Hindlimb muscle (tissue), 1 donor: ENCODE measurements at places on chromosomes 13 and 19.
A peak's percentile ranks its signal among the peaks of the same experiment; 100 is the strongest.

GRCh38 chr13:42592915-42593900 is 19.3 kb downstream of the TNFSF11 start:
- DNase-seq = no peak

- no peak for DNase-seq
These were observed 39.1 kb downstream of the PEPD start for GRCh38 chr19:33482476-33482875.

DNA sequence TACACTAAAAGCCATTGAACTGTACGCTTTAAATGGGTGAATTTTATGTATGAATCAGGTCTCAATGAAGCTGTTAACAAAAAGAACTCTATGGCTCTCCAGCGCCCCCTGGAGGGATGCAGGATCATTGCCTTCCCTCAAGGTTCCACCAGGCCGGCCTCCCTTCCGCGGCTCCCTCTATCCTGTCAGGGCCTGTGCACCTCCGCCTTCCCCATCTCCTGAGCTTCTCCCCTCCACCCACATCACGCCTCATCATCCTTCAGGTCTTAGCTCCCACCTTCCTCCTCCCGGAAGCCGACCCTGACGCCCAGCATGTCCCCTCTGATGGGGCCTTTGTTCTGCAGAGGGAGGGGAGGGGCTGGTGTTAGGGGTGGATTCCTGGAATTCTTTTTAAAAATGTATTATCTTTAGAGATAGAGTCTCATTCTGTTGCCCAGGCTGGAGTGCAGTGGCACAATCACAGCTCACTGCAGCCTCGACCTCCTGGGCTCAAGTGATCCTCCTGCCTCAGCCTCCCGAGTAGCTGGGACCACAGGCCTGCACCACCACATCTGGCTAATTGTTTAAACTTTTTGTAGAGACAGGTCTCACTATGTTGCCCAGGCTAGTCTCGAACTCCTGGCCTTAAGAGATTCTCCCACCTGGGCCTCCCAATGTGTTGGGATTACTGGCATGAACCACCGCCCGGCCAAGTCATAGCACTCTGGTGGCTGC is 27.7 kb downstream of the MEIS3 start:
- peak; percentile 48 for DNase-seq

- DNase-seq = no peak
These were observed 6.5 kb upstream of the ZNF528 start for GRCh38 chr19:52391135-52391534.

- no peak for DNase-seq
These were observed 2.8 kb downstream of the GRIN2D start for GRCh38 chr19:48396016-48396823.

DNA sequence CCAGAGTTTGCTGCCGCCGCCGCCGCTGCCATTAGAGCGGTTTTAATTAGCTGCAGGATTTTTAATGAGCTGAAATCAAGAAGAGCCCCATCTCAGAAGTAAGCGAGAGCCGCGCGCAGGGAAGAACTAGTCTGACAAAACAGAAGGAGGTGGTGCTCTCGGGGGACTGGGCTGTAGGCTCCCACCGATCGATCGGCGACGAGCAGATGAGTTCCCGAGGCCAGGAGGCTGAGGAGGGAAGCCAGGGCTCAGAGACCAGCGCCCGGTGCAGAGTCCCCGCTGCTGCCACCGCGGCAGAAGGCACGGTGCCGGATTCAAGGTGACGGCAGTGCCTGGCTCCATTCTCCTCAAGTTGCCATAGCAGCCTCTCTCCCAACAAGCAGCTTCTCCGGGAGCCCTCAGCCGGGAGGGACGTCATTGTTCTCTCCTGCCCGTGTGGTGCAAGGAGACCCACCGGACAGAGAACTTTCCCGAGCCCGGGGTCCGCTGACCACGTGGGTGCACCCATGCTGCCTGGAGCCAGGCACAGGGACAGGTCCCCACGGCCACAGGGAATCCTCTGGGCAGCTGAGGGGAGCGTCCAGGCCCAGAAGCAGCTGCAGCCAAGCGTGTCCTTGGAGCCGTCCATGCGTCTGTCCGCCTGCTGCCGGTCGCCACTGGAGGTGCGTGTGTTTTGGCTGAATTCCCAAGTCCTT is 62.9 kb downstream of the CHST8 start:
- DNase-seq = no peak

DNA sequence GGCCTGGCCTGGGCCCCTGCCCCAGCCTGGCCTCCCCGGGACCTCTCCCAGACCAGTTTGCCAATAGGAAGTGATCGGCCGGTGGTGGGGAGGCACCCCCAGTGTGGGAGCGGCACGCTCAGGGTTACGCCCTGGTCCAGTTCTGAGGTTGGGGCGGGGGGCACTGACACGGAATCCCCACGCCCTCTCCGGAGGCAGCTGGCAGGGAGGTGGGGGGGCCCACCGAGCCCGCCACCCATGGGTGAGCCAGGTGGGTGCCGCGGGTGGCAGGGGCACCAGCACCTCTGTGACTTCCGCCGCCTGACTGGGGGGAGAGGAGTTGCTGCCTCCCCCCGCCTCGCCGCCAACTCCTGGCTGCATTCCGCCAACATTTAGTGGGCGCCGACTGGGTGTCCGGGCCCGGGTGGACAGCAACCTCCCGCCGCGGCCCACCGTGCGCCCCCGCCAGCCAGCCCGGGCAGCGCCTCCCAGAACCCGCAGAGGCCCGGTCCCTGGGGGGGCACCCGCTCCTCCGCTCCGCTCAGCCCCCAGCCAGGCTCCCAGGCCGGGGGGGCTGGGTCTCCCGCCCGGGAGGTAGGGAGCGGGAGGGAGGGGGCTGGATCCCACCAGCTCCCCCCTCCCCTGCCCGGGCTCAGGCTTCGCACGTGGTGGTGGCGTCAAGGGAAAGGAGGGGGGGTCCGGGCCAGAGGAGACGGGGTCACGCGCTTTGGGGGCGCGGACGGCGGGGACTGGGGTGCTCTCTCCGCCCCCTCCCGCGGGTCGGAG is 2.0 kb downstream of the ZBTB7A start:
- peak; percentile 63 for DNase-seq

- no peak for DNase-seq
These were observed 62.3 kb downstream of the DOCK9 start for GRCh38 chr13:98915563-98915962.
